ENCODE measurements at places on chromosomes 12 and 14.

GRCh38 chr12:40016980-40017379 is 88.9 kb downstream of the SLC2A13 start:
- DNase-seq, result no peak

GRCh38 chr14:100060760-100061159 is 4.5 kb upstream of the EVL start:
- no peak for DNase-seq

- DNase-seq, result no peak
Observed at GRCh38 chr12:113049976-113050742, 6.4 kb upstream of the DTX1 start.

DNA sequence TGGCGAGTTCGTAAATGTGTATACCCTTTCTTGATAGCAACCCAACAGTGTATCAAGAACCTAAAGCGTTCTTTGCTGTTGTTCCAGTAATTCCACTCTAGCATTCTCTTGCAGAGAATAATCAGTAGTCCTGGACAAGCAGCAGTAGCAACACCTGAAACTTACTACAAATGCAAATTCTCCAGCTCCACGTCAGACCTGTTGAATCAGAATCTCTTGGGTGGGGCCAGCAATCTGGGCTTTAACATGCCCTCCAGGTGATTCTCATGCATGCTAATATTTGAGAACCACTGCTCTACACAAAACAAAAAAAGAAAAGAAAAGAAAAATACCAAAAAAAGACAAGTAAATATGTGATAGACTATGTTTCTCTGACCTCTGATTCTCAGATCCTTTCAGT is 10.1 kb downstream of the PTGDR start:
- no peak for DNase-seq

GRCh38 chr14:74502236-74503019 is 8.9 kb downstream of the ISCA2 start:
- DNase-seq, result peak; percentile 59

GRCh38 chr12:132642846-132643835 is 24.6 kb downstream of the P2RX2 start:
- no peak for DNase-seq

DNA sequence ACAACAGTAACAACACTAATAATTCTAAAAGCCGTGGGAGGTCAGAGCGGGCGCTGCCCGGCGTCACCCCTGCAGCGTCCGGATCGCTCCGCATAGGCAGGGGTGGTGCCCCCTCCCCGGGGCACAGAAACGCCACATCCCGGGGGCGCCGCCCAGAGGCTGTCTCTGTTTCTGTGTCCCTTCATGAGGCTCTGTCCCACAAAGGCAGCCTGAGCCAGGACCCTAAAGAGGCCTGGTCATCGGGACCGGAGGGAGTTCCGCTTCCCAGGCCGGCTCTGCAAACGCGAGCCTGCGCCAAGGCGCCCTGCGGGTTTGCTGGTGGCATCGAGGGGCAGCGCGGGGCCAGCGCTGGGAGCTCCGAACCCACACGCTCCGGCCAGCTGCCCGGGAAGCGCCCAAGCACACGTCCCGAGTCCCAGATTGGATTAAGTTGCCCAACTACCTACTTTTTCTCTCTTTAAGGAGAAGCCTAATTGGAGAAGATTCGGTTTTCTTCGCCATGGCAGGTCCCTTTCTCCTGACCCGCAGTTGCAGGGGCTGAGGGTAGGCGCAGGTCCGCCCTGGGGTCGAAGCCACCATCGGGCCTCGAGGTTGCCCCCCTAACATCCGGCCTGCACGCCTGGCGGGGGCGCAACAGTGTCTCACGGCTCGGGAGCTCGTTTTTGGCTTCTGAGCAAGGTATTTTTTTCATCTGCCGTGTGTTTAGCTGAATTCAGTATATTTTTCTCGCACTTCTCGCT is 421.7 kb downstream of the VRK1 start:
- DNase-seq, result no peak

DNA sequence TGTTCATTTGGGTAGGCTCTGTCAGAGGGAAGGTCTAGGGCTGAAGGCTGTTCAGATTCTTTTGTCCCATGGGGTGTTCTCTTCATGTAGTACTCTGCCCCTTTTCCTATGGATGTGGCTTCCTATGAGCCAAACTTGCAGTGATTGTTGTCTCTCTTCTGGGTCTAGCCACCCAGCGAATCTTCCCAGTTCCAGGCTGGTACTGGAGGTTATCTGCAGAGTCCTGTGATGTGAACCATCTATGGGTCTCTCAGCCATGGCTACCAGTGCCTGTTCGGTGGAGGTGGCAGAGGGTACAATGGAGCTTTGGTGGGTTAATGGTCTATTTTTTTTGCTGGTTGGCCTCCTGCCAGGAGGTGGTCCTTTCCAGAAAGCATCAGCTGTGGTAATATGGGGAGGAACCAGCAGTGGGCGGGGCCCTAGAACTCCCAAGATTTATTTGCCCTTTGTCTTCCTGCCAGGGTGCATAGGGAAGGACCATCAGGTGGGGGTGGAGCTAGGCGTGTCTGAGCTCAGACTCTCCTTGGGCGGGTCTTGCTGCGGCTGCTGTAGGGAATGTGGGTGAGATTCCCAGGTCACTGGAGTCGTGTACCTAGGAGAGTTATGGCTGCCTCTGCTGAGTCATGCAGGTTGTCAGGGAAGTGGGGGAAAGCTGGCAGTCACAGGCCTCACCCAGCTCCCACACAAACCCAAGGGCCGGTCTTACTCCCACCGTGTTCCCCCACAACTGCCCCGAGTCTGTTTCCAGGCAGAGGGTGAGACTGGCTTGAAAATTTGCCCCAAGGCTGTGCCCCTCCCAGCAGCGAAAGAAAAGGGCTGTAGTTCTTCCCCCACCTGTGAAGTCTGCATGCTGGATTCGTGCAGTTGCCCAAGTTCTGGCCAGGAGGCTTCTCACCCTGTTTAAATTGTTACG is 17.5 kb downstream of the MTRFR start:
- DNase-seq, result no peak

- DNase-seq, result no peak
Observed at GRCh38 chr12:3661028-3661427, 91.9 kb downstream of the CRACR2A start.

GRCh38 chr14:66056926-66057552 is 429.1 kb upstream of the CCDC196 start:
- no peak for DNase-seq

- DNase-seq, result no peak
Observed at GRCh38 chr14:73170686-73171085, 34.4 kb downstream of the PSEN1 start.

- DNase-seq, result peak; percentile 70
Observed at GRCh38 chr12:120496413-120497340, 764 bp downstream of the DYNLL1 start.

GRCh38 chr12:115267464-115267863 is 583.5 kb upstream of the TBX3 start:
- no peak for DNase-seq

DNA sequence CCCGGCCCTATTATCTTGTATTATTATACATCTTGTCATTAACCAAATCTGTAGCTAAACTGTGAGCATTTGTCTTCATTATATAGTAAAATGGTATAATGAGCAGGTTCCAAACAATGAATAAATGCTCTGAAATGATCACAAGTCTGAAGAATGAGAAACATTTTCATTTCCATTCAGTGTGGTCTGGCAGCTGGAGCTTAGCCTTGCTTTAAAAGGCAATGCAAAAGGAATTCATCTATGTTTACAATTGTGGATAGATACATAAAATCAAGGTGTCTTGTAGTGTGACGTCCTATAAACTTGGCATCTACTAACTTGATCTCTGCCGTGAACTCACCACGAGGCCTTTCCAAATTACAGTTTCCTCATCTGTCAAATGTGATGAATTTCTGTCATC is 168.3 kb downstream of the RMST start:
- no peak for DNase-seq

DNA sequence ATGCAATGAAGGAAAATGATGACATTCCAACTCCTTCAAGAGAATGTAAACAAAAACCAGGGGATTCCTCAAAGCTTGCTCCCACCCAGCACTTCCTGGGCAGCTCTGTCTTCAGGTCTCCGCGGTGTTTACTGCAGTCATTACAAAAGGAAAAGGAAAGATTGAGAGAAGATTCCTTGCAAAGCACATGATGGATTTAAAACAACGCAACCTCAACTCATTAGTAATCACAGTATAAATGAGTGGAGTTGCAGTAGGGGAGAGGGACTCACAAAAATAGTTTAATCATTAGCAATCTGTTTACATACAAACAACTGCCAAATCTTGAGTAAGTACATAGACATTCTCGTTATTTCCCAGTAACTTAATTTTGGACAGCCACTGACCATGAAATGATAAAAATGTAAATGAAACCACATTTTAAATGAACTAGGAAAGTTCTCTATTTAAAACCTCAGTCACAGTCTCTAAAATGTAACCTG is 49.7 kb upstream of the OVCH1 start:
- no peak for DNase-seq

- no peak for DNase-seq
Observed at GRCh38 chr14:81298122-81298521, 77.4 kb upstream of the GTF2A1 start.

DNA sequence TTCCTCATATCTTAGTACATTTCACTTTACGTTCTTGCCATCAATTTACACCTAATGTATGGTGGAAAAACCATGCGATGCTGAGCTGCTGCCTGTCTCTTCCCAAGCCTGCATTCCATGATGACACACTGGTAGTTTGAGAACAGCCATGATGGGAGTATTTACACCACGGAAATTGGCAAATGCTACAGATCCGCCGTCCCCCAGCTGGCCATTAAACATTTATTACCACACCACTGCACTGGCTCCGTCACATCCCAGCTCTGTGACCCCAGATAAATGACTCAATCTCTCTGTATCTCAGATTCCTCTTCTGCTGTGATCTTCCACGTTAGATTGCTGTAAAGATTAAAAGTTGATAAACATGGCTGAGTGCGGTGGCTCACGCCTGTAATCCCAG is 13.9 kb downstream of the ESRRB start:
- DNase-seq, result no peak

DNA sequence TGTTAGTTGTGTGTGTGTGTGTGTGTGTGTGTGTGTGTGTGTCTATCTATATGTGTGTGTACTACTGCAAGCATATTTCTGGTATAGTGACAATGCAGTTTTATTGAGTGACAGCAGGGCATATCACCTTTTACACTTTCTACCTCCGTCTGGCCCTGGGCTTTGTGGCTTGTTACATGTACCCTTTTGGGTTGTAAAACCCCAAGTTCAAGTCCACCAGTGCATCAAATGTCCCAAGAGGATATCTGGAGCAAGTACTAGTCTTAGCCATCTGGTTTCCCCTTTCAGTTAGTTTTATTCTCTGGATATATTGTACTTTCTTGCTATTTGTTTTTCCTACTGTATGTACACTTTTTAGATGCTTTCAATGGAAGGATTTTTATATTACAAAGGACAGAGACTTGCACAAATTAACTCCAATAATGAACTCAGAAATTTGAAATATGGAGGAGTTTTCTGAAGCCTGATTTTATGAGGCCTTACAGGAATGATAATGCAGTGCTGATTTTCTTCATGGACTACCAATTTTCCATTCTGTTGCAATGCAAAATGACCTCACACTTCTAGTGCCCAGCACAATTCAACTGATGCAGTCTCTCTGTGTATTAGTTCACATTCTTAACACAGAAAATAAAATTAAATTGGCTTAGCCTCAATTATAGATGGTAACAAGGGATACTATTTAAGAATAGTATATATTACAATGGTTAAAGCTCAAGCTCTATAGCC is 29.1 kb downstream of the SLC16A7 start:
- DNase-seq, result no peak

DNA sequence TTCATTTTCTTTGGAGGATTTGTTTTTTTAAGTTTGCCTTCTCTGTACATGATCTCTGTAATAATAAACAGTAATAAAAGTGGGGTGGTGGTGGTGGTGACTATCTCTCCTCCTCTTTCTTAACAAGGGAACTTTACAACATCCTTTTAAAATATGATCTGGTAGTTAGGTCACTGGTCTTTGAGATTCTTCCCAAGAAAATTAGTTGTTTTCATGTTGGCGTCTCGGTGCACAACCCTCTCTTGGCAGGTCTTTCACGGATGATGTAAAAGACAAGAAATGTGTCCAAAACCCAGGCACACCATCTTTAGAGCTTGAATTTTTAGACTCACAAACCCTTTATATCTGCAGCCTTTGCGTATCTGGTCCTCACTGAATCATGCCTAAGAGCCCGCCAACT is 488.5 kb upstream of the TBX3 start:
- DNase-seq, result no peak

GRCh38 chr12:5171701-5172100 is 128.0 kb downstream of the KCNA5 start:
- no peak for DNase-seq

GRCh38 chr14:98408713-98409112 is 863.3 kb downstream of the BCL11B start:
- no peak for DNase-seq

DNA sequence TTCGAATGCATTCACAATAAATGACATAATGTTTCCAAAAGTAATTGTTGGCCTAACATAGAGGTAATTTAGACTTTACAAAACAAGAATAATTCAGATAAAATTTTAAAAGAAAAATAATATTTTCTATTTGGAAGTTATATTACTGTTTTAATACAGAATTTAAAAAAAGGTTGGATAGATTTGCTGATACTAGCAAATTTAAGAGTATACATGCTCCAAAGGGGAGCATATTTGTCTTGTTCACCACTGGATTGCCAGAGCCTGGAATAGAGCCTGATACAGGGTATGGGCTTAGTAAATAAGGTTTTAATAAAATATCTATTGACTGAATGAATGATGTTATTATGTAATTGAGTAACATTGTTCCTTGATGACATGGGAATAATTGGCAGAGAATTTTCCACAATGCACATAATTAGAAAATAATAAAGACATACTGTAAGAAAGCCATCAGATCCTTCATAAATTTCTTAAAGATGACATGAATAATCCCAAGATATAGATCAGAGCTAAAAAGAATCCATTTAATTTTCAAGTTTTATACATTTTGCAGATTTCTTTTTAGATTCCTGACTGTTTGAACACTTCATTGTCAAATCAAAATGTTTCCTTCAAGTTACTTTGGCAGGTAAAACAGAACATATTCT is 305.3 kb downstream of the SLC6A15 start:
- no peak for DNase-seq

GRCh38 chr12:108457734-108458361 is 57.2 kb upstream of the FICD start:
- DNase-seq, result no peak

GRCh38 chr12:122888232-122888752 is 7.6 kb downstream of the VPS37B start:
- peak; percentile 54 for DNase-seq

GRCh38 chr14:99117671-99118045 is 154.3 kb downstream of the BCL11B start:
- DNase-seq, result no peak

DNA sequence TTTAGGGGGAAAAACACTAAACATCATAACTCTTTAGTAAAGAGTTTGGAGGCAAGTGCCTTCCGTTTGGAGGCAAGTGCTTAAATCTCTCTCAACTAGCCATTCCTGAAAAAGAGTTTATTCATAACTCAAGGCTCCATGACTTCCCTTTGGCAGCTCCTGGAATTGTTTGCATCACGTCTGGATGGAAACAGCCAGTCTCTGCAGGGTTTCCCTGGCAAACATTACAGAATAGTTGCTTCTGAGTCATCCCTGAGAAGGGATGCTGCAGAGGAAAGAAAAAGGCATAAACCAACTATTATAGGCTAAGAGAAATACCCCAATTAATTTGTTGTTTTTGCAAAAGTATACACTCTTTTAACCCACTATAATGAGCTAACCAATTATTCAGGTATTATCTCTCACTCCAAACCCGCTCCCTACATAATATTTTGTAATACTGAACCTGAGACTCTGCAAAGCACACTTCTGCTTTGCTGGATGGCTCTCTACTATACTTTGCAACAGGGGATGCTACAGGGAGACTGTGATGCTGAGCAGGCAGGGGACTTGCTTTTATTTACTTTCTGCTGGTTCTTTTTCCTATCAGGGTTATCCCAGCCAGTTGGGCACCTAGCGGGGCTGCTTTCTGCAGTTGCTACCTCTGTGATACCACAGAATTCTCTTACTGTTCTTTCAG is 497.7 kb downstream of the FUT8 start:
- no peak for DNase-seq

All from GM10248 (cell line).